ENCODE measurements at places on chromosomes 11 and 22.

DNA sequence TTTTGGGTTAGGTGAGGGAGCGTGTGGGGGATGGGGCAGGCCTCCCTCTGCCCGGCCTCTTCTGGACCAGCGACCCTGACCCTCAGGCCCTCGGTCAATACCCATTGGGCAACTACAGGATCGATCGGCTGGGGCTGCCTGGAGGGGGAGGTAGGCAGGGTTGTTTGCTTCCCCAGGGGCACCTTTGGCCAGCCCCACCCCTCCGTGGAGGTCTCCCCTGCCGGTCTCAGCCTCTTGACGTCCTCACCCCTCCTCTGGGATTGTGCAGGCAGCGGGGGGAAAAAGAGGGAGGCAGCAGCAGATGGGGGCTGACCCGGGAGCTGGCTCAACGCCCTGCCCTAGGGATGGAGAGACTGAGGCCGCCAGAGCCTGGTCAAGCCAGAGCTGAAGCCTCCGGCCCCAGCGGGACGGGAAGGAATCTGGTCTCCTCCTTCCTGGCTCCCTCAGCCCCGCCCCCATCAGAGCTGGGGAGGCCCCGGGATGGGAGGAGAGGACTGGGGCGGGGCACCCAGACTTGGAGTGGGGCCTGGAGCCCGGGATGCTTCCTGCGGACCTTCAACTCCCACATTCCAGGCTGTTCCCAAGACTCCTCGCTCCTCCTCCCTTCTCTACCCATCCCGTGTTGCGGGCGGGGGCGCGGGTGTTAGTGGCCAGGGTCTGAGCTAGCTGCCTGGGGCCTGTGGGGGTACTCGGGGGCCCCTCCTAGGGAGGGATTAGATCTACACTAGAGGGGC is 14.4 kb upstream of the CDC42EP1 start:
- DNase-seq, result no peak

- DNase-seq, result no peak
These were observed at the start of gene CRYBB2 for GRCh38 chr22:25219211-25219689. Gene CRYBB2, plus strand, starts transcription at chr22:25219639. Its CDS starts 1,791 bp downstream, at chr22:25221430.

GRCh38 chr11:131495423-131495822 is 125.0 kb downstream of the NTM start:
- no peak for DNase-seq

GRCh38 chr22:35399114-35399677 is 744 bp upstream of the MCM5 start:
- DNase-seq, result no peak

DNA sequence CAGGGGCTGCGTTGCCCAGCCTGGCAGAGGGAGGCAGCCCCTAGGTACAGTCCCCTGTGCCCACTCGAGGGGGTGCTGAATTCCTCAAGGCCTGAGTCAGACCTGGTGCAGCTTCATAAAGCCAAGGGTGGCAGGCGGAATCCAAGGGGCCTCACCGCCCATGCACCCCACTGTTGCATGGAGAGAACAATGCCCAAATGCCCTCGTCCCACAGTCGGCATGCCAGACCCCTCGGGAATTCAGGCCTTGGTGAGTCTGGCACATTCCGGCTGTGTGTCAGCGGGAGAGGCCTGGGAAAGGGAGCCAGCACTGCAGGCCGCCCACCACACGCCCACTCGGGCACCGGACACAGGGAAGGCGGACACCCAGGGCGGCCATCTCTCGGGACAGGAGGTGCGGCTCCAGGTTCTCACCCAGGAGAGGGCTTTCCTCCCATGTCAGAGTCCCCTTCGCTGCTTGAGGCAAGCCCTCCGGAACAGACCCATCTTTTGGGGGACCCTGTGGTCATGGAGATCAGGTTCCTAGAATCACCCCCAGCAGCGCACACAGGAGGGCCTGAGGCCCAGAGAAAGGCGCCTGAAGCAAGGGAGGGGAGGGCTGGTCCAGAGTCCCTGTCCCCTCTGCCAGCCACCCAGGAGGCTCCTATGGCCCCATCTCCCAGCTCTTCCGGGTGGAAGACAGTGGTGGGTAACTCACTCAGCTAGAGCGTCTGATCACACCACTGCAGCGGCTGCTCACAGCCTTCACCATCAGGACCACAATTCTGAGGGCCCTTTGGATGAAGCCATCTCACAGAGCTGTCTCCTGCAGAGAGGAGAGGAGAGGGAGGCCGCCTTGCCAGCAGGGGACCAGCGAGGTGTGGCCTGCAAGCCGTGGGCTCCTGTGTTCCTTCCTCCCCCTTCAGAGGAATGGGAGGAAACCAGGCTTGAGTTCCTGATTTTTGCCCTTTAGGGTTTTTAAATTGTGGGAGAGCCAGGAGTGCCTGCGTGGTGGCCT is 31.6 kb upstream of the KCNQ1OT1 start:
- no peak for DNase-seq

DNA sequence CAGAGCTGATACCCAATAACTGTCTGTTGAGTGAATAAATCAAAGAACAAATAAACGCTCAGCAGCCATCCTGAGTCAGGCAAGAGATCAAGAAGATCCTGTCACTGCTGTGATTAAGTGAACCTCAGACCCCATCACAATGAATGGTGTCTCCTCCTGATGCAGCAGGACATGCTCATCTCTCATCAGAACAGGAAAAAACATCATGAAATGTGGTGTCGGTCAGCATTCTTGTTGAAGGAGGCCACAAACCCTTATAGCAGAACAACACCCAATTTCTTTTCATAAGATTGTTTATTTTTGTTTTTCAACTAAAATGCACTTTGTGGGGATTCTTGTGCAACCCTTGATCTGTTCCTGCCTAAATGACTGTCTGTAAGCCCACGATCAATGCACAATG is 60.3 kb downstream of the SYTL2 start:
- no peak for DNase-seq

DNA sequence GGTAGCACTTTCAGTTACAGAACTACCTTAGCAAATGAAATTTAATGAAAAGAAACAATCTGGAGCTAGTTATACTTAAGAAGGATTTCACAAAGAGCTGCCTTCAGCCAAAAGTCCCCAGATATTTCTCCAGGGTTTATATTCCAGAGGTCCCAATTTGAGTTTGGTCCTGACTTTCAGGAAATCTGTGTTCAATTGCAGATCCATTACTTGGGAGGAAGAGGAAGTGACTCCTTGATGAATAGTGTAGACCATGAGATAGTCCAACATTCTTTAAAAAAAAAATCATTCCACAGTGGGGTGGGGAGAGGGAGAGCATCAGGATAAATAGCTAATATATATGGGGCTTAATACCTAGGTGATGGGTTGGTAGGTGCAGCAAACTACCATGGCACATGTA is 117.6 kb upstream of the ARHGAP20 start:
- DNase-seq, result no peak

GRCh38 chr11:110077346-110077745 is 15.8 kb upstream of the ZC3H12C start:
- no peak for DNase-seq

GRCh38 chr22:32355760-32356159 is 1.9 kb upstream of the RFPL3 start:
- no peak for DNase-seq

GRCh38 chr11:92852946-92853345 is 116.5 kb upstream of the MTNR1B start:
- no peak for DNase-seq

DNA sequence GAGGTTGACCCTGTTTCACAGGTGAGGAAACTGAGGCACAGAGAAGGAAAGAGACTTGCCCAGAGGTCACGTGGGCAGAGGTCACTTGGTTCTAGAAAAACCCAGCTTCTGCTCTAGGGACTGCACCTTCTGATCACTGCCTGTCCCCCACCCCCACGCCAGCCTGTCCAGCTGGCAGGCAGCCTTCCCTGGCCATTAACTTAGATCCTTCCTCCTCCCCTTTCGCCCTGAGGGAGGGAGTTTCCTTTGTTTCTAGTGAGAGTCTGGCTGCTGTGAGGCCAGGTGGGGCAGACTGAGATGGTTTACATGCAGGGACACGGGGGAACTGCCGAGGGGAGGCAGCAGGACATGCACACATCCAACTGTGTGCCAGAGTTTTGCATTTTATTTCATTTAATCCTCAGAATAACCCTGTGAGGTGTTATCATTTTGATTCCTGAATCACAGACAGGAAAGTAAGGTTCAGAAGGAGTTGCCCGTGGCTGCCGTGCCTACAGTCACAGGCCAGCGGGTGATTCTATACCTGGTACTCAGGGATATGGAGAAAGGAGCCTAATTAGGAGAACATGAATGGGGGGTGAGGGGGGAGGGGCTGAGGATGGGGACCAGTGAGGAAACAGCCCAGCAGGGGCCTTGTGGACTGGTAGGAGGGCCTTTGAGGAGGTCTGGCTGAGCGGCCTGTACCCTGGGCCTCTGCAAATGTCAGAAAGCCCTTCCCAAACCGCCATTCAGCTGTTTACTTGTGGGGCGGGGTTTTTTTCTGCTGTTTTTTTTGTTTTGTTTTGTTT is 3.4 kb downstream of the FAM83F start:
- no peak for DNase-seq

GRCh38 chr11:861105-861479 is 18.4 kb downstream of the TSPAN4 start:
- DNase-seq, result no peak

DNA sequence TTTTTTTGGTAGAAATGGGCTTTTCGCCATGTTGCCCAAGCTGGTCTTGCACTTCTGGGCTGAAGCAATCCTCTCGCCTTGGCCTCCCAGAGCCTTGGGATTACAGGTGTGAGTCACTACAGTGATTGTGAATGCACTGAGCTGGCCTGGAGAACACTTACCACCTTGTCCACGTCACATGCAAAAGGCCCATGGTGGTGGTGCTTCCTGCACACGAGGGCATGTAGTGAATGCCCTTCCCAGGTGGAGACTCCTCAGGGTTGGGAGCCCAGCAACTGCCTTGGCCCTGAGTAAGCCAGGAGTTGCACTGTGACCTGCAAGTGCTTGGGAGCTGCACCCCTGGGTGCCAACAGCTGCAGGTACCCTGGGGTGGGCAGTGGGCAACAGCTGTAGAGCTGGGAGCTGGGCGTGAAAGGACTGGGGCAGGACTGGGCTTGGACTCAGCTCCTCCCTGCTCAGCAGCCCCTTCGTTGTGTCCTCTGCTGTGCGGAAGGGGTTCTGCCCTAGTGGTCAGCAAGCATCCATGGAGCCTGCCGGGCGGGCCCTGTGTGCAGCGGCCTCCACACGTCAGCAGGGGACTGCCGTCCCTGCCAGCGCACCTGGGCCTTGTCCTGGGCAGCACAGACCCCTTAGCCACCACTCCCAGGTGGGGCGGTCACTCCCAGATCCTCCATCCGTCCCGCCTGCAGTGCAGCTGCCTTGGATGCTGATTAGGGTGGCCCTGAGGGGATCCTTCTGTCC is 9.3 kb upstream of the ADORA2A start:
- DNase-seq, result no peak

GRCh38 chr11:38219636-38220035 is 1621.6 kb upstream of the RAG2 start:
- no peak for DNase-seq

GRCh38 chr11:65880844-65881421 is 1.3 kb downstream of the CTSW start:
- no peak for DNase-seq

- no peak for DNase-seq
These were observed 16.0 kb upstream of the TMEM121B start for GRCh38 chr22:17137170-17137569.

- no peak for DNase-seq
These were observed 138.9 kb downstream of the LARGE1 start for GRCh38 chr22:33781411-33781810.

GRCh38 chr11:5081405-5081804 is 12.0 kb downstream of the OR52E1 start:
- no peak for DNase-seq

- no peak for DNase-seq
These were observed 9.8 kb downstream of the SLC22A6 start for GRCh38 chr11:62974848-62975522.

- DNase-seq, result no peak
These were observed 556.6 kb downstream of the MIAT start for GRCh38 chr22:27213766-27214581.

DNA sequence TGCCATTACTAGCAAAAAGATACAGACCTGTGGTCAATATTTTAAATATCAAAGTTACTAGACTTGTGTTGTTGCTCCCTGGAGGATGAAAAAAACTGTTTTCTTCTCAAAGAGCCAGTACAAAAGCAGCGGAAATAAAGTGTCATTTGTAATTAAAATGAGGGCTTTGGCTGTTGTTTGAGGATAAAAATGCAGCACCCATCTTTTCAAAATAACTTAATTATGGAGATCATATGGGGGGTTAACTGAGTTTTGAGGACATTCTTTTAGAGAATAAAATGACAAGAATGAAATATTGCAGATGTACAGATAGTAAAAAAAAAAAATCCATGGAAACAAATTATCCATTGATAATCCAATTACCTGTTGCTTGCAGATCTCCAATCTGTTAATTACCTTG is 1484.4 kb downstream of the LRRC4C start:
- DNase-seq, result no peak

DNA sequence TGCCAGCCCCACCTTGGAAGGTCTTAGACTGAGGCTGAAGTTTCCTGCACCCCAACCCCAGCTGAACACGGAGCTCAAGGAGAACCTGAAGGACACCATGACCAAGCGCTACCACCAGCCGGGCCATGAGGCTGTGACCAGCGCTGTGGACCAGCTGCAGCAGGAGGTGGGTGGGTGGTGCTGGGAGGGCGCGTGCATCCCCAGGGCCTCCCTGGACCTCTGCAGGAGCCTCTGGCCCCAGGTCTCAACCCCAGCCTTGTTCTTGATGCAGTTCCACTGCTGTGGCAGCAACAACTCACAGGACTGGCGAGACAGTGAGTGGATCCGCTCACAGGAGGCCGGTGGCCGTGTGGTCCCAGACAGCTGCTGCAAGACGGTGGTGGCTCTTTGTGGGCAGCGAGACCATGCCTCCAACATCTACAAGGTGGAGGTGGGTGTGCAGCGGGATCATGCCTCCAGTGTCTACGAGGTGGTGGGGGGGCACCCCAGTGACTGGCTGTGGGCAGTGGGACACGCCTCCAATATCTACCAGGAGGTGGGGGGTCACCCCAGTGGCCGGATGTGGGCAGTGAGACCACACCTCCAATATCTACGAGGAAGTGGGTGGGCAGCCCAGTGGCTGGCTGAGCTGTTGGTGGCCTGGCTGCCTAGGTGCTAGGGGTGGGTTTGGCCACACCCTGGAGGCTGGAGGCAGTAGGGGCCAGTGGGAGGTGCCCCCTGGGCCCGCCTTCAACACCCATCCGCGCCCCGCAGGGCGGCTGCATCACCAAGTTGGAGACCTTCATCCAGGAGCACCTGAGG is 4.6 kb downstream of the CD151 start:
- no peak for DNase-seq

DNA sequence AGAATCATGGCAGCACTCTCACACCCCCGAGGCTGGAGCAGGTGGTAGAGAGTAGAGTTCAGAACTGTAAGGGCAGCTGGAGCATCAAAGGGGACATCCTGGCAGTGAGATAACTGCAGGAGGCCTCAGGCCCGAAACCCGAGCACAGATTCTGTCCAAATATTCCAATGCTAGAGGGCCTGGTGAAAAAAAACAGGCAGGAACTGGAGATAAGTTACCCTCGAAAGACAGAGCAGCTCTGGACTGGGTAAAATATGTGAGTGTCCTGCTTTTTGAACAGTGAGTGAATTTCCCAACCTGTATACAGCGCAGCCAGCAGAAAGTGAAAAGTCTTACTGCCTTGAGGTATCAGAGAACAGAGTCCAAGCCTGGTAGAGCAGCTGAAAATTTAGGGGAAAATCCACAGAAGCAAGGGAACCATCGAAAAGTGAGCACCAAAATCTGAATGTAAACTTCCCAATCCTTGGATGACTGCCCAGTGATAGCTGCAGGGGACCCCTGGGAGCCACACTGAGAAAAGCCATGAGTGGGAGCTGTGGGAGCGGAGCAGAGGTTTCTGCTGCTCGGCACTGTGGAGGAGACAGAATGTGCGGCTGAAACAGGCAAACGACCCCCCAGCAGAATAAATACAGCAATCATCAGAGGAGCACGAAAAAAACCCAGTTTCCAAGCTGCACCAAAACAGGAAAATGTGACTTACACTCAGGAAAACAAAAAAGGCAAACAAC is 50.6 kb downstream of the WNT11 start:
- no peak for DNase-seq

All from stimulated activated CD8-positive, alpha-beta memory T cell treated with anti-CD3 and anti-CD28 coated beads, Interleukin-15, amount 100 ng/mL, for 48 hours (primary cell).